ENCODE measurements at places on chromosomes 1 and 21.

DNA sequence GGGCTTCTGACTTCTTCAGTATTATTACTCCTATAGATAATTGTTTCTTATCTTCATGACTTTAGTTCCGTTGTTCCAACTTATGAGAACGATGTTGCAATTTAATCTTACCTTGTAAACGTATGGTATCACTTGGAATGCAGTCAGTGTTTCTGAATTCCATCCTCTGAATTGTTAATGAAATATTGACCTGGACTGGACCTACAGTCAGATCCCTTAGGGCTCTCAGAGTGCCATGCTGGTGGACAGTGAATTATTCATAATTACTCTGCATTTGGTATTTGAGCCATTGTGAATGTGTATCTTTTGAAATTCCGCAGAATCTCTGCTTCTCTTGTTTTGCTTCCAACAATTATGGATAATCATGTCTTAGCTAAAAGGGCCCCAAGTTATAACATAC, 72.3 kb downstream of the PRDM2 start:
- no peak for DNase-seq

GRCh38 chr1:17861685-17862084, 106.6 kb downstream of the ACTL8 start:
- no peak for DNase-seq

- no peak for DNase-seq
These were observed 54.6 kb upstream of the RWDD3 start for GRCh38 chr1:95179205-95179986.

- peak; percentile 80 for DNase-seq
These were observed at the start of gene TSEN15 for GRCh38 chr1:184051485-184052193. Gene TSEN15 (plus strand): TSS chr1:184051730. CDS start chr1:184051756, 26 bp downstream.

DNA sequence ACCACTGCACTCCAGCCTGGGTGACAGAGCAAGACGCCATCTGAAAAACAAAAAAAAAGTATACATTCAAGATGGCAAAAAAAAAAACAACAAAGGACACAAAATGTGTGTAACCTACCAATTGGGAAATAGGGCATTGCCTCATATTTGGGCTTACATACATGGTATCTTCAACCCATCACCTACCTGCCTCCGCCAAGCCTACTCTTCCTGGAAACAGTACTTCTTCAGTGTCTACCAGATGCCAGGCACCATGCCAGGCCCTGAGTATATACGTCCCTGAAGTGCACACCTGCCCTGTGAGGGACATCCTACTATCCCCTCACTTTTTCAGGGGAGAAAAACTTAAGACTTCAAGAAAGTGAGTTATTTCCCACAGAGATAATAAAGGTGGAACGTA, 160.2 kb downstream of the TOMM20 start:
- no peak for DNase-seq

DNA sequence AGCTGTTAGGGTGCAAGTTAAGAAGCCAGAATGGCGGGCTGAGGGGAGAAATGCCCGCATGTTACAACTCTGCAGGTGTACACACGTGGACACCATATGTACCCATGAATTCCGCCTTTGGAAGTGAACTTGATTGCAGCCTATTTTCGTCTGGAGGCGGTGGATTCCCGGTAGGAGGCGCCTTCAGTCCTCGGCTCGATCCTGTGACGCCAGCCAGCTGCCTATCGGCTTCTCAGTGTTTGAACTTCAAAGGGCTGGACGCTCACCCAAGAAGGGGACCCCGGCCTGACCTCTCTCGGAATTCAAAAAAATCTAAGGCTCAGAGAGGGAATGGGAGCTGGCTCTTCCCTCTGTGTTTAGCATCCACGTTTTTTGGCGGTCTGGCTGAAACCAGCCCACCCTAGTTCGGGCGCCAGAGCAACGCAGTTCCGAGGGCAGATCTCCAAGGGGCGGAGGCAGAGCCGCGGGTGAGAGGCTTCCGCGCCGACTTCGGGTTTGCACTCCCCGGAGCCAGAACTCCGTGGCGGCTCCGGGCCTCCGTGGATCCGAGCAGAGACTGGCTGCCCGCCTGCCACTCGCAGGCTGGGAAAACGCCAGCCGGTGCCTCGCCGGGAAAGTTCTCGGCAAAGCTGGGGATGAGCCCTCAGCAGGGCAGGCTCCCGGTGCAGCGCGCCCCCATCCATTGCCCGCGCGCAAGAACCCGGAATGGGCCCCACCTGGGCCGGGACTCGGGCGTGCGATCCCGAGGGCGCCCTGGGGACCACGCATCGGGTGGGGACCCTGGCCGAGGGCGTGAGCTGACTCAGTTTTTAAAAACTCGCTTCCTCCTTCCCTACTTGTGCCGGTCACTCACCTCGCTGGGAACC, 996 bp upstream of the TMEM51 start:
- no peak for DNase-seq

DNA sequence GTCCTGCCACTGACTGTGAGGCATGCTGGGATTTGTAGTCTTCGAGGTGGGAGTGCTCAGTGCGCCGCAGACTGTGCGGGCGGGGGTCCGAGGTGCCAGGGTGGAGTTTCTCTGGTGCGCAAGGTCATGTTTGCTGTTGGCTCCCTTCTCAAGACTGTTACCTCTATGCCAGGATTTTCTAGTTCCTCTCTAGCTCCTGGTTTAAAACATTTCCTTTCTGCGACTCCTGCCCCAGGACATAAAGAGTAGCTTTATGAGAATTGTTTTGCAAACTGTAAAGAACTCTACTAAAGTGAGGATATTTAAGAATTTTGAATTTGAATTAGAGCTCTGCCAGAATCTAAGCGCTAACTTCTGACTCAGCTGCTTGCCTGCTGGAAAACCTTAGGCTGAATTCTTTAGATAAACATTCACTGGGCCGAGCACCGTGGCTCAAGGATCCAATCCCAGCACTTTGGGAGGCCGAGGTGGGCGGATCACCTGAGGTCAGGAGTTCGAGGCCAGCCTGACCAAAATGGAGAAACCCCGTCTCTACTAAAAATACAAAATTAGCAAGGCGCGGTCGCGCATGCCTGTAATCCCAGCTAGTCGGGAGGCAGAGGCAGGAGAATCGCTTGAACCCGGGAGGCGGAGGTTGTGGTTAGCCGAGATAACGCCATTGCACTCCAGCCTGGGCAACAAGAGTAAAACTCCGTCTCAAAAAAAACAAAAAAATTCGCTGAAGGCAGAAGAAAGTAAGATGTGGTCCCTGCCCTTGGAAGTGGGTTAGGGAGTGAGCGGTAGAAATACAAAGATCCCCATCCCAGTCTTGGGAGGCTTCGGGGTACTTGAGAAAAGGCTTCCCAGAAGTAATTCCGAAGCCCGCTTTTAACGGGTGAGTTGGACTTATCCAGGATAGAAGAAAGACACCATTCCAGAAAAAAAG, 992 bp upstream of the USP48 start:
- no peak for DNase-seq

DNA sequence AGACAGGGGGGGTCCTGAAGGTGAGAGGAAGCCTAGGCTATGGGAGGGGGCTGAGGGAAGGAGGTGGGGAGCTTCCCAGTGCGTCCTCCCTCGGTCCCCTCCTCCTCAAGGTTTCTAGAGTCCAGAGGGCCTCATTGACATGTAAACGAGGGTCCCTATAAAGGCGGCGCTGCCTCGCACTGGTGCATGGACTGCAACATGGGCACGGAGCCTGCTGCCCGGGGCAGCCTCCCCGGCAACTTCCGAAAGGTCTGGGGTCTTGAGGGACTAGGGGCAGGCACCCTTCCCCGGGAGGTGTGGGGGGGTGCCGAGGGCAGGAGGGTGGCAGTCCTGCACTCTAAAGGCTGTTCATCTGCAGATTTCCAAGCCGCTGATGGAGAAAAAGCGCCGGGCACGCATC, at the start of gene HES3:
Gene HES3 (plus strand): TSS at position 187 of the 400 bp plus-strand sequence. CDS start 187 bp downstream, at position 374.
- no peak for DNase-seq

DNA sequence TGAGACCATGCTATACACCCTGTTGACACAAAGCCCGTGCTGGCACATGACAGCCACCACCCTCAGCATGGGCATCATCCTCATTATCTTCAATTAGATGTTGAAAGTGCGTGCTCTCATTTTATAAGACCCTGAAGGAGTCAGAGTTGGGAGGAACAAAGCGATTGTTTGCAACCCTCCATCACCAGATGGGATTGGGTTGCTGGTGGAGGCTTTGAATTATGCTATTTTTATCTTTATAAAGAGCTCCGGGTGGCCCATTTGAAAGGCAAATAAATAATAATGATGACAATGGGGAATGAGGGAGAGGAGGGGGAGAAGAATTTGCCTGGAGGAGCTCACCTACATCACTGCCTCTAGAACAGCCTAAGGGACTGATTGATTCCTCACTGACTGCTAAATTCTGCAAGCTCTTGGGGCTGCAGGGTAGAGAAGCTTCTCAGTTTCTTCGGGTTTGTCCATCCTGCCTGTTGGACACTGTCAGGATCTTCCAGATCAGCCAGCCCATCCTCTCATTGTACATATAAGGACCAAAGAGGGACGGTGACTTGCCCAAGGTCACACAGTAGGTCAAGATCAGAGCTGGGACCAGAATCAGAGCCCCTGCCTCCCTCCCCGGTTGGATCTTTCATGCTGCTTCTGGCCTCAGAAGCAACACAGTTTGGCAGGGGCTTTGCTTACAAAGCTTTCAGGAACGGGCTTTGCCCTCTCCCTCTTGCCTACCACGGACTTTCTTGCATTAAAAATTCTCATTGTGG, 130.9 kb upstream of the ZBTB40 start:
- DNase-seq, result no peak

DNA sequence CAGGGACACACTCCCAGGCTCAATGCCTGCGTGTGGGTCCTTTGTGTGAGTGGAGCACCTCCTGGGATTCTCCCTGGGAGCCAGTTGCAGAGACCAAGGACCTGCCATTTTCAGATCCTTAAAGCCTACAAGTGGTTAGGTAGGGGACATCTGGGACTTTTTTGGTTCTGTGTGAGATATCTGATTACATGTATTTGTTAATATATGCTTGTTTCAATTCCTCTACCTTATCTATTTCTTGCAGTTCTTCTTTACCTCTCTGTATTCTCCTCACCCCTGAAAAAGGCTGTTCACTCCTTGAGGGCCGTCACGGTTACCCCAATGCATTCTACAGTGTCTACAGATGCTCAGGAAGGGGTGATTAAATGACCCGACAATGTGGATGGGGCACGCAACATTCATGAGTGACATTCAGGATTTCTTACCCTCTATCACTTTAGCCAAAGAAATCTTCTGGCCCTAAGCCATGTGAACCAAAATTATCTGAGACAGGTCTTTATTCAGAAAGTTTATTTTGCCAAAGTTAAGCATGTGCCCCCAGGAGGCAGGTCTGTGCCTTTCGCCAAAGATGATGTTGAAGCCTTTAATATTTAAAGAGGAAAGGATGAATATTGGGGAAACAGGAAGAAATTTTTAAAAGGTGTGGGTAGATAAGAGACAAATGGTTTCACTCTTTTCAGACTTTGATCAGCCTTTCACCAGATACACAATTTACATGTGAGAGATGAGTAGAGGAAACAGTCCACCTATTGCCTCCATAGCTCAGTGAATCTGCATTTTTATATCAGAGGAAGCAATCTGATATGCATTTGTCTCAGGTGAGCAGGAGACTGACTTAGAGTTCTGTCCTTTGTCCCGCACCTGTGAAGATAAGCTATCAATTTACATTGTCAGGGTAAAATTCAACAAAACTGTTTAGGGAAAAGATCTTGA, 44.6 kb upstream of the MPZL1 start:
- no peak for DNase-seq

DNA sequence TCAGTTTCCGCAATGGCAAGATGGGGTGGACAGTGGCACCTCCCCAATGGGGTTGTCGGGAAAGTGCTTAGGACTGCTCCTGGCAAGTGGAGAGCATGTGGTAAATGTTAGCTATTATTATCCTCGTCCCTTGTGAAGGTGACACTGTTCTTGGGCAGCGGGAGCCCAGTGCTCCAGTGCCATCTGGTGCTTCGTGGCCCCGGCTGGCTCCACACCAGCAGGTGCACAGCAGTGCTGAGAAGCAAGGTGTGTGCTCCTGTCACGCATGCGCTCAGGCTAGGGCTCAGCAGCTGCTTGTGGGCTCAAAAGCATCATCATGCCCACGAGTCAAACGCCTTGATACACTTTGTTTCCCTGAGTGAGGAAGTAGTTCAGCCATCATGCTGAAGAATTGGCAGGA, 24.9 kb upstream of the KCNC4 start:
- DNase-seq, result no peak

- DNase-seq, result no peak
These were observed 65.0 kb upstream of the PRDX6 start for GRCh38 chr1:173411835-173412742.

- DNase-seq, result no peak
These were observed 74.8 kb upstream of the SIM2 start for GRCh38 chr21:36624105-36624504.

DNA sequence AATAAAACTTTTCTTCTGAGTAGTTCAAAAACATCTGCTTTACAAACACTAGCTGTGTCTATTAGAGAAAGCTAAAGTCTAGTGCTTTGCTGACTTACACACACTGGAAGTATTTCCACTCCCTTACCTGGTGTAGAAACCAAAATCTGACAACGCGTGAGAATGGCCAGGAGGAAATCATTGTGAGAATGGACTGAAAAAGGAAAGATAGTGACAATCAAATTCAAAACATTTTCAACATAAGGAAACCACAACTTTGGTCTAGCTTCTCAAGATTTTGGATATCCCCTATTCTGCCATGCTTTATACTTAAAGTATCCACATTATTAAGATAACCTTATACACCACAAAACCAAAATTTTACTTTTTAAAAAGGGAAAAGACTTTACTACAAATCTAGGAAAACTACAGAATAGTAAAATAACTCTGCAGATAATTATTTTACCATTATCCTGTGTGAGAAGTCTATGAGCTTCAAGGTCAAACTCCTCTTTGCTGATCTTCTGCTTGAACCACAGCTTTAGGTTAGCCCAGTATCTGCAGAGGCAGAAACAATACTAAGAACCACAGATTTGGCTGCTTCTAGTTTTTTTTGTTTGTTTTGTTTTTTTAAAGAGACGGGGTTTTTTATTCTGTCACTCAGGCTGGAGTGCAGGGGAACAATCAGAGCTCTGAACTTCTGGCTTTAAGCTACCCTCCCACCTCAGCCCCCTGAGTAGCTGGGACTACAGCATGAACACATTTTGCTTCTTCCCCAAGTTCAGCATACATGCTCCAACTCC, 6.6 kb downstream of the TADA1 start:
- no peak for DNase-seq

DNA sequence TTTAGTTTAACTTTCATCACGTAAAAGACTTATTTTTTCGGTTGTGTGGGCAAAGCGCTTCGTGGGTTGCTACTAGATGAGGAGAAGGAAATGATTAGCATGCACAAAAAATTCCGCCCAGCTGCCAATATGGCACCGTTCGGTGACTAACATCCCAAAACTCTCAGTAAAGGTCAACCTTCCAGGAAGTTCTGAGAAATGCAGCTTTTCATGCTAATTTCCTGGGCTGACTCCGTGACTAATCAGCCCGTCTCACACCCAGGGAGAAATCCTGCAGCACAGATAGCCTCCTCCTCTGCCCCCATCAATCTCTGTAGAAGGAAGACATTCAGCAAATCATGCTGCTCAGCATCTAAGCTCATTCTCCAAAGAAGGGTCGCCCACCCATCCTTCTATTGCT, 34.1 kb downstream of the TMCO4 start:
- DNase-seq, result no peak

- DNase-seq, result no peak
These were observed 106.2 kb upstream of the L1TD1 start for GRCh38 chr1:62088439-62088838.

- no peak for DNase-seq
These were observed 132.1 kb downstream of the ETS2 start for GRCh38 chr21:38937844-38938243.

- DNase-seq, result no peak
These were observed 46.6 kb downstream of the CRB1 start for GRCh38 chr1:197314682-197315081.

GRCh38 chr1:3678361-3679097, 26.2 kb downstream of the TP73 start:
- DNase-seq, result no peak

Measured in KG1 (cell line).